Stimulated activated CD4-positive, alpha-beta T cell treated with anti-CD3 and anti-CD28 coated beads, Interleukin-12 subunit alpha, Interleukin-12 subunit beta, amount 100 ng/mL, for 4 hours (primary cell): ENCODE measurements at places on chromosomes 7 and 10.

GRCh38 chr10:127962205-127962604 lies 55.3 kb downstream of the PTPRE start:
- no peak for DNase-seq

- DNase-seq: no peak
These were observed 483.2 kb downstream of the ADRA2A start for GRCh38 chr10:111560027-111560426.

GRCh38 chr7:105721571-105722104 lies 140.3 kb upstream of the EFCAB10 start:
- no peak for DNase-seq

DNA sequence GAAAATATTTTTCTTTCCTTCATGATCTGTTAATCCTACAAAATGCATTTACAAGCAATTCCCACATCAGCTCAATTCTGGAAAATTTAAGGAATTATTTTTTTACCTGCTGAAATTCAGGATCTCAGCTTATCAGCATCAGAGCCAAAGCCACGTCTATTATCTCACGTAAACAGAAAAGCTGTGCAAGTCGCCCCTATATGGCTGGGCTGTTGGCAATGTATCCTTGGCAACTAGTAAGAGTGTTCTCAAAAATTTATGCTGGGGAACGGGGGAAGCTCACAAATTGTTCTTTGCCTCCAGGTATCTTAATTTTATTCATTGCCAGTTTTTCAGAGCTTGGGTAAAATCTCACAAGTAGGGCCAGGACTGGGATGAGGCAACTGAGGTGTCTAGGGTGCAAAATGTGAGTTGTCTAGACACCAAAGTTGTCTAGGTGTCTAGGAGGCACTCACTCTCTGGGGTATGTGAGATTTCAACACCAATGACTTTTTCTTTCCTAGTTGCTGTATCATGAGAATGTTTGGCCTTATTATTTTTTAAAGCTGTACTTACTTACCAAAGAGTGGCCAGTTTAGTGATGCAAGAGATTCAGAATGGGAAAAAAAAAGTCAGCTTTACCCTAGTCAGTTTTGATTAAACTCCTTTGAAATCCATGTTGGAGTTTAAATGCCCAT lies 5.1 kb downstream of the GSTO2 start:
- DNase-seq: no peak

DNA sequence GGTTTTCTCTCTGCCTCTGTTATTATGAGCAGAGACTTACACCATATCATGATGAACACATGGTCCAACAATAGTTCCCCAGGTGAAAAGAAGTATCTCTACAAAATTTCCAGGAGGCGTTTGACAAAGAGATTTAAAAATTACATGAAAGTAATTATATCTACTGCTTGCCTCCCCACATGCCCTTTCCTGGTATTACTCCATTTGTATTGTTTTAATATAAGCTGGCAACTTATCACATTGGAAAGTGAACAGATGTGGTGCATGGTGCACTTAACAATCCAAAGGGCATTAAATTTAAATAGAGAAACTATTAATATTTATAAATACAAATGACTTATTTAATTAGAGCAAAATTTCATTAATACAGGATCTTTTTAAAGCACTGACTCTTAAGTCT lies 638.2 kb downstream of the ANKRD7 start:
- DNase-seq: no peak

GRCh38 chr10:85832988-85833387 lies 533.6 kb downstream of the GRID1 start:
- DNase-seq: no peak

- DNase-seq: no peak
These were observed 95.3 kb upstream of the ADO start for GRCh38 chr10:62709200-62709599.

- no peak for DNase-seq
These were observed 103.3 kb downstream of the GRB10 start for GRCh38 chr7:50679218-50680007.

DNA sequence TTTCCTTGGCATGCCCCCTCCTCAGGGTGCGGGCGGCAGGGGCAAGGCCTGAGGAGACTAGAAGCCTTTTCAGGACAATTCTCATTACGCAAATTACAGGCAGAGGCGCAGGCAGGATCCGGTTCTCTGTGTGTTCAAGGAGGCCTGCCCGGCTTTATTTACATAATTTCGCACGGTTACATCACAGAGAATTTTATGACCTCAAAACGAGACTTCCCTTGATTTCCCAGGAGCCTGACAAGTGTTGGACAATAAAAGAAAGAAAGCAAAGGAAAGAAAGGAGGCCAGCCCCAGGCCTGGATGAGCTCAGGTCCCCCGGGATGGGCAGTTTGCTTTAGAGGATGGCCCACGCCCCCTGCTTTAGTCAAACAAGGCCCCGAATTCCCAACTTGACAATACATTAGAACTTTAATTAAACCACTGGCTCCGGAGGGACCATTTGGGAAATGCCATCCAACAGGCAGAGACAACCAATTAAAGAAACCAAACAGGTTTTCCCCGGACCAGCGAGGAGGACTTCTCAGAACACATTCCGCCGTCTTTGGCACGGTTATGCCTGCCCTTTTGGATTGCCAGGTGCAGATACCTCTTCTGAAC lies 2.9 kb downstream of the MNX1 start:
- DNase-seq: no peak

DNA sequence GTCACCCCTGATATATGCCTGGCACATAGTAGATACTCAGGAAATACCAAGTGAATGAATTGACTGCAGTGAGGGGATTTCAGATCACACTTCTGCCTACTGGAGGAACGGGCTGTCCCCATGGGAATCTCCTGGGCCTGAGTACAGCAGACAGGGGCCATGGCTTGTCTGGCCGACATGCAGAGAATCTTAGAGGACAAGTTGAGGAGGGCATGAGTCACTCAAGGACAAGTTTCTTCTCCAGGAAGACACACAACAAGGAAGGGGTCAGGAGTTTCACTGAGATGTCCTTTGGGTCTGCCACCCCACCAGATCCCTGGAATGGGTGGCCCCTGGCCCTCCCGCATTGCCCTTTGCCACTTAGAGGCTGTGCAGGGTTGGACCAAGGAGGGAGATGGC lies 20.7 kb downstream of the PLPP4 start:
- no peak for DNase-seq

GRCh38 chr10:86178401-86179152 lies 188.0 kb downstream of the GRID1 start:
- DNase-seq: no peak

GRCh38 chr7:52897713-52898112 lies 137.7 kb upstream of the POM121L12 start:
- DNase-seq: no peak

- no peak for DNase-seq
These were observed 8.9 kb downstream of the VSTM4 start for GRCh38 chr10:49106451-49106850.

DNA sequence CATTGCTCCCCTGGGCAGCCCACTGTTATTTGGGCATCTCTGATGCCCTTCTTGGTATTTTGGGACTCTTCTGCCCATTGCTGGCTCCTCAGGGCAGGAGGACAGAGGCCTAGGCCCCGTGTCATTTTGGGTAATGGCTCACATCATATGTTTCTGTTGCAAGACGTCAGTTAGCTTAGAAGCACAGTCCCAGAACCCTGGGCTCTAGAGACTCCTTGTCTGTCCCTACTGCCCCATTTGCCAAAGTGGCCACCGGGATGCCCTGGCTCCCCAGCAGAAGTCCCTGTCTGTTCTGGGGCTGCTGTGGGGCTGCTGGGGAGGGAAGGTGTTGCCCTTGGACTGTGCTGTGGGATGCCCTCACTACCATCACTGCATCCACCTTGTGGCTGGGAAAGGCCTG lies 48.8 kb downstream of the ADCYAP1R1 start:
- no peak for DNase-seq

DNA sequence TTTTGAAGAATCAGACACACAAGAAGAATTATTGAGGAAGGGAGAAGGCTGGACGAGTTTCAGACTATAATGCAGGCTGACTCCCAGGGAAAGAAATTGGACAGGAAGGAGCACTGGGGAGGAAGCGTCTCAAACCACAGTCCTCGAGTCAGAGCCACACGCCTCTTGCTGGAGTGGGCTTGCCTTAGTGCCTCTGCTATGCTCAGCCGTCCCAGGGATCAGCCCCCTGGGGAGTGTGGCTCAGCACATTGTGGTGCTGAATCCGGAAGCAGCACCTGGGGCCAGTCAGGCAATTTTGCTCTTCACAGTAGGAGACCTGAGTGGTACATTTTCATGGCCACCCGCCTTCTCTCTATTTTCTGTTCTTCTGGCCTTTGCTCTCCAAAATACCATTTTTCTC lies 67.4 kb upstream of the SLC35G1 start:
- no peak for DNase-seq

DNA sequence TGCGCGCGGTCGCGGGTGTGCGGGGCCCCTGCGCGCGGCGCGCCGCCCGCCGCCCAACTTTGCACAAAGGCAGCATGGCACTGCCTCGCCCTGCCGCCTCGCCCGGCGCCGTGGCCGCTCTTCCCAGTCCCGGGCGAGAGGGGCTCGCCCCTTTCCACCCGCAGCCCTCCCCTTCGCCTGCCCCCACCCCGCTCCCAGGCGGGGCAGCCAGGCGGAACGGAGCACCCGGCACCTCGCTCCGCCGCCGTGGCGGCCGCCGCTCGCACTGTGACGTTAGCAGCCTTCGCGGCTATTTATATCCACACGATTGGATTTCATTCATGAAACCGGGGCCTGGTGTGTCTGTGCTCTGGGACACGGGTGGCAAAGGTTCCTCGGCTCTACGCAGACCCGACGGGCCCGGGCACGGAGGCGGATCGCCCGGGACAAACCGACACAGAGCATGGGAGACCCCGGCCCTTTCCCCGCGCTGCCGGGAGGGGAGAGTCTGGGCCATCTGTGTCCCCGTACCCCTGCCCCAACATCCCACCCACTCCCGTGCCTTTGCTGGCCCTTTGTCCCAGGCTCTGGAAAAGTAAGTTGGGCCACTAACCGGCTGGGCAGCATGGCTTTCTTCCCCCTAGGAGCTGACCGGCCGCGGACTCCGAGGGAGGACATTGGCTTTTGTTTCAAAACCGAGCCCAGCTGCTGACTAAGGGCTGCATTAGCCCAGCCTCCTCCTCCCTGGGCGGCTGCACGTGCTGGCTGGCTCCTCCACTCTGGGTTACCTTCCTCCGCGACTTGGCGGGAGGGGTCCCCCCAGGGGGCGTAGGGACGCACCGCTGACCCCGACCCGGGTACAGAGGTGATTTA lies at the start of gene RHOBTB1:
Gene RHOBTB1, minus strand, starts transcription at position 128 of the 852 bp plus-strand sequence. CDS start 32,643 bp downstream, outside the sequence.
- DNase-seq: peak; percentile 9
